Left lung (tissue), 14 donors: ENCODE measurements at places on chromosomes 5 and 9. TPM values are rescaled to one million over a fixed set of nuclear protein-coding genes. Genes with fewer than 3 reads are reported as not detected.

Gene FOXD1
- total RNA-seq = 0.29 TPM

Gene GAS1
- 18.5 TPM for total RNA-seq

Gene GFM2
- total RNA-seq = 23.9 TPM

Gene SPINK4
- total RNA-seq = not detected

DNA sequence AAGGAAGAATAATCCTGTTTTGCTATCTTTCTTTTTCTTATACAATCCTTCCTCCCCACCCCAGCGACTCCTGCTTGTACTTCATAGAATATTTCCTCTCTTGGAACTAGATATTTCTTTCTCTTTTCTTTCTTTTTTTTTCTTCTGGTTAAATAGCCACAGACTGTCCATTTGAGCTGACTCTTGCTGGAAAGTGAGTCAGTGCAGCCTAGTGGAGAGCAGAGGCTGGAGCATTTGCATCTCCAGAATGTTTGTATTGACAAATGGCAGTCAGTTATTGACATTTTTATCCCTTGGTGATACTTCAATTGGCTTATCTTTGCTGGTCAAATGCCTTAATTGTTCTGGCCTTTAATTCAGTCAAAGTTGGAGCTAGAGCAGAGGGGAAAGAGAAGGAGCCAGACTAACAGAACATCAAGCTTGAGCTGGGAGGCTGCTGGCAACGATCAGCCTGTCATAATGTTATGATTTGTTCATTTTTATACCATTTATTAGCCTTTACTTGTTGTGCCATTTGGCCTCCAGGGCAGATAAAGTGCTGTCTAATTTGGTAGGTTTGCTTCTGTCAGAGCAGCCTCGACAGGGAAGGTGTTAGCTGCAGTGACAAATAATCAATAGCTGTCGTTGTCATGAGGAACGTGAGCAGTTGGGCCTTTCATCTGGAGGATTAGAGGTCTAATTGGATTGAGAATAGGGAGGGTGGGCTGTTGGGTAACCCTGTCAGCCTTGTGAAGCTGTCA lies 69.0 kb downstream of the INVS start:
- H3K4me1 ChIP-seq = no peaks in the 10 kb centered on the region
- H3K36me3 ChIP-seq = peaks cover 1% of the 10 kb centered on the region
- H3K4me3 ChIP-seq = no peak overlapping the region
- H3K27ac ChIP-seq = no peak overlapping the region
- no peak for DNase-seq

- H3K36me3 ChIP-seq = no peaks in the 10 kb centered on the region
- H3K4me3 ChIP-seq = no peak overlapping the region
- no peak overlapping the region for H3K27ac ChIP-seq
- peaks cover 76% of the 10 kb centered on the region for H3K27me3 ChIP-seq
Observed at GRCh38 chr5:1392801-1393565, 48.1 kb upstream of the CLPTM1L start.

GRCh38 chr5:152686931-152687330 lies 281.9 kb upstream of the NMUR2 start:
- H3K27ac ChIP-seq = no peak overlapping the region
- no peak overlapping the region for H3K4me3 ChIP-seq
- no peaks in the 10 kb centered on the region for H3K27me3 ChIP-seq
- no peaks in the 10 kb centered on the region for H3K4me1 ChIP-seq
- peak; percentile 37 for DNase-seq

GRCh38 chr9:113398796-113399195 lies 2.3 kb downstream of the ALAD start:
- no peak overlapping the region for H3K27ac ChIP-seq
- peaks cover 8% of the 10 kb centered on the region for H3K4me1 ChIP-seq
- no peaks in the 10 kb centered on the region for H3K36me3 ChIP-seq
- no peaks in the 10 kb centered on the region for H3K27me3 ChIP-seq
